Sigmoid colon (tissue), 7 donors: ENCODE measurements at places on chromosomes 1 and 21.

- DNase-seq, result peak; percentile 70
Measured at GRCh38 chr21:34617753-34618339, 2.9 kb upstream of the RCAN1 start.

GRCh38 chr1:33710967-33711366 is 152.9 kb upstream of the HMGB4 start:
- DNase-seq, result no peak

DNA sequence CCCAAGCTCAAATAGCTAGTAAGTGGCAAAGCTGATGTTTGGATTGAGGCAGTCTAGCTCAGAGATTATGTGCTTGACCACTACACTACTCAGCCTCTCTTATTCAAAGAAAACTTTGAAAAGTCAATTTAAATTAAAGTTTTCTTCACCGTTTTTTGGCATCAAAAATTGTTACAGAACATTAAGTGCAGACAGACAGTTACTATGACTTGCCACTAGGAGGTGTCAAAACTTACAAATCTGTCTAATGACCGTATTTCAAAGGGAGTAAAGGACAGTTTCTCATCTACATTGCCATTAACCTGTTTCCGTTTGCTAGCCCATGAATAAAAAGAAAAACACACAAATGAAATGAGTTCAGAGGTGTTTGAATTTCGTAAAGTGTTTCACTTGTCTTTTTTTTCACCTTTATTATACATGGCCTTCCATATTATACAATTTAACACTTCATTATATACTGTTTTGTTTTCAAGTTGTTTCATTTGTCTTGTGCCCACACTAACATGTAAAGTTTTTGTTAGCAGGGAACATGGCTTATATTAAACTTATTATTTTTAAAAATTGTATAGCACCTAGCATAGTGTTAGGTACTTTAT is 57.4 kb upstream of the MTF2 start:
- no peak for DNase-seq

- peak; percentile 83 for DNase-seq
Measured at GRCh38 chr1:42941640-42942330, 16.9 kb downstream of the SLC2A1 start.

DNA sequence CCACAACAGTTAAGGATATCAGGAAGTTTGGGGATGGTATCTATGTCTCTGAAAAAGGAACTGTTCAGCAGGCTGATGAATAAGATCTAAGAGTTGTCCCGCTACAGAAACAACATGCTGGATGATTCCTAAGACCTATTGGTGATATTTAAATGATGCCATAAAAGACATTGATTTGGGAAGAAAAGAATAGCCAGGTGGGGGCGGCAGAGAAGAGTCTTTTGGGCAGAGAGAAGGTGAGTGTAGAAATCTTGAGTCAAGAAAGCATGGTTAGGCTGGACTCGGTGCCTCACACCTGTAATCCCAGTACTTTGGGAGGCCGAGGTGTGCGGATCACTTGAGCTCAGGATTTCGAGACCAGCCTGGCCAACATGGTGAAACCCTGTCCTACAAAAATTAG is 11.8 kb upstream of the TMEM201 start:
- no peak for DNase-seq

- no peak for DNase-seq
Measured at GRCh38 chr1:210246447-210246846, 13.9 kb downstream of the SERTAD4 start.

- no peak for DNase-seq
Measured at GRCh38 chr1:100950781-100951180, 54.9 kb downstream of the SLC30A7 start.

DNA sequence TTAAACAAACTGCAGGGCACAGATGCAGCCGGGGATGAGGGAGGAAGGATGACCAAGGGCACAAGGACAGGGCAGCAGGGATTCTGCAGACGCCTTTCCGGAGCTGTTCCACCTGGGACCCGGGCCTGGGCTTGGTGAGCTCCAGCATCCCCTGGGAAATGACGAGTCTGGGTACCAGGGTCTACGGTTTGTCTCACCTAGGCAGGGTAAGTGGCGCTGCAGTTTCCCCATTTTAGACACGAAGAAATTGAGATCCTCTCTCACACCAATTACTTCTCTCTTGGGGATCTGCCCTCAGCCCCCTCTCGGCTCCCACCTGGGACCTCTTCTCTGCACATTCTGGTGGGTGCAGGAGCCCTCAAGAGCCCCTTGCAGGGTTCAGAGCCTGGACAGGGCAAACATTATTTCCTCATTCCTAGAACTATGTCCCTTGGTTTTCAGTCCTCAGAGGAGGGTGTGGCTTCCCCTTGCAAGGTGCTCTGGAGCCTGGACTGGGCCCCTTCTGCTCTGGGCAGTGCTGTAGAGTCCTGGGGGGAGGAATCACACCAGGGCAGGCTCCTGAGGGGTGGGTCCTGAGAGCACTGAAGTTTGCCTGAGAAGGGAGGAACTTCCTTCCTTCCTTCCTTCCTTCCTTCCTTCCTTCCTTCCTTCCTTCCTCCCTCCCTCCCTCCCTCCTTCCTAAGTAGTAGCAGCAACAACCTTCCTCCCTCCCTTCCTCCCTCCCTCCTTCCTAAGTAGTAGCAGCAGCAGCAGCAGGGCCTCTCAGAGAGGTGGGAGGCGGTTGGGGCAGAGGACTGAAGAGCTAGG is 16.0 kb downstream of the RAP1GAP start:
- DNase-seq, result no peak
